ENCODE measurements at places on chromosomes 3 and 15.

DNA sequence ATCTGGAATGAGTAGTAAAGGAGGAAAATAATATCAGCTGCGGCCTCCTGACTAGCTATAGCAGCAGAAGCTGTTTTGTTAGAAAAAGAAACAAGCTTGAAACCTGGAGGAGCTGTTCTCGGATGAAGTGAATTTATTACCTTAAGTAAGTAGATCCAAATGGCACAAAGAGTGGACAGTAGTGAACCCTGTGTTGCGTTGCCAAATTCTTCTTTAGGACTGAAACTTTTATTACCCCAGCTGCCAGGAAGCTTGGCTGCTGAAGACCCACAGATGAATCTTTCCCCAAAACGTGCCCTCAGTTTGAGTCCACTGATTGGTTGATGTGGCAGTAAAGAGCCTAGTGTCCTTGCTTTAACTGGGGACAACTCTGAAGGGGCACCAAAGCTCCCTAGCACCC, 366.8 kb upstream of the GBE1 start:
- DNase-seq, result no peak

DNA sequence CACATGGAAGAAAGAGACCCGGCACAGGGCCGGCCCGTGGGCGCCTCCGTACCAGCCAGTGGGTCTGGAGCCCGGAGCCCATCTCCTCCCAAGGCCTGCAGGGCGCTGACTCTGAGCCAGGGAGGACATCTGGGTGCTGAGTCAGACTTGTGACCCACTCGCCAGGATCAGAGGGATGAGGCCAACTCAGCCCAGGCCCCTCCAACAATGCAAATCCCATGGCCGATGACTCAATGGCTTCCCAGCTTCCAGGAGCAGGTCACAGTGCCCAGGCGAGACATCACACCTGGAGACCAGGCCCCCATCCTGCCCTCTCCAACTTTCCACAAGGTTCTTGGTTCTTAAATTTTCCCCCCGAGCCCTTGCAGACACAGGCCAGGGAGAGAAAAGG, 95.1 kb downstream of the LRIG1 start:
- DNase-seq, result no peak

DNA sequence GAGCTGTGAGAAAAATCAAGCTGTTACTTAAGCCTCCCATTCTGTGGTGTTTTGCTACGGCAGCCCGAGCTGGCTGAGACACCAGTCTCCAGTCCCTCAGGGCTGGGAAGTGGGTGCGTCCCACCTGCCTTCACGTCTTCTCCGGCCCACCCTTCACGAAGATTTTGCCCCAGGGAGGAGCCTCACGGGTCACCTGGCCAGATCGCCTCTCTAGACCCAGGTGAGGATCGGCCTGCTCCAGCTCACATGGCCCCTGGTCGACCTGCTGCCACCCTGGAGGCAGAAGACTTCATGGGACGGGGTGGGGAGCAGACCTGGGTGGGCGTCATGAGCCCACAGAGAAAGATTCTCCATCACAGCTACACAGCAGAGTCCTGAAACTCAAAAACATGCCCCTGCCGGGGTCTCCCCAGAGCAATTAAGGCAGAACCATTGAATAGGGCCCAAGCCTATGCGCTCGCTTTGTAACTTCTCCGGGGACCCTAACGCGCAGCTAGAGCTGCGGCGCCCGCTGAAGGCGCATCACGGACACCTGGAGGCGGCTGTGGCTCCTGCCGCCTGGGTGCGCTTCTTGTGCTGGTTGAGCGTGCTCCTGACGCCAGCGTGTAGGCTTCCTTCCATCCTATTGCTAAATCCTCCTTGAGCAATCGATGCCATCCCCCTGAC, 92.6 kb upstream of the ALDH1A3 start:
- DNase-seq, result no peak

DNA sequence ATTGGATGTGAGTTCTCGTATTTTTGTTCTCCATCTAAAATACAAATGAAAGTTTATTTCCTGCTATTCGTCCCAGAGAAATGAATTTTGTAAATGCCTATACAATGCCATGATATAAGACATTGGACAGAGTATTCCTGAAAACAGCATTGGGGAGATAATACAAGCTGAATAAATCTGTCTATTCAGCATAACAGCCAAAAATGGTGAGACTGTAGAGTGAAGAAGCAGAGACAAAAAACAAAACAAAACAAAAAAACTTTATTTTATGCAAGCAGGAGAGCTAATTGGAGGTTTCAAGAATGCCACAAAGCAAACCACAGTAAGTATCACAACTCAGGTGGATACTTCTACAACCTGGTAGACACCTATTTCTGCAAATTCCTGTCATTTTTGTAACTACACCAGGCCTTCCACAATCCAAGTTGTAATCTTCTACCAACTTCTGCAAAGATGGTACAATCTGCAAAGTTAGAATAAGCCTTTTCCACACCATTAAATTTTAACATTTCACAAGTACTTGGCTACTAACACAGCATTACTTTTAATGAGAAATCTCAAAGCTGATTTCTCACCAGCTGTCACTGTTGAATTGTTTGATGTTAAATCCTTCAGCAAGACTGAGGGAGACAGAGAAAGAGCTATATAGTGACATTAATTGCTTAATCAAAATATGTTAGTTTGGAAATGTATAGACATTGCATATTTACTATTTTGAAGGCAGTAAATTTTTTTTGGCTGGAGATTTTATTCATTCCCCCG, 163.1 kb downstream of the CLSTN2 start:
- DNase-seq, result no peak

DNA sequence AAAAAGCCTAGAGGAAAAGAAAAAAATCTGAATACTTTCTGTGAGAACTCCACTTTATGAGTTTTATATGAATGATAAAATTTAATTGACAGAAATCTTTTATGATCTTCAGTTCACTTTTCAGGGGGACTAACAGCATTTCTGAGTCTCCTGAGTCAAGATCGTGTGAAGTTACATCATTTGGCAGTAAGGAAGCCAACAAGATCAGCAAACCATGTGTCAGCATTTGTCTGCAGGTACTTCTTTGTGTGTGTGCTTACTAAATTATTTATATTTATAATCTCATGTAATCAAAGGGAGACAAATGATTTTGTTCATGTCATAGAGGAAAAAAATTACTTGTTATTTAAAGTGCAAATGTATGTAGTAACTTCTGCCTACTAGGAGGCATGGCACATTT, 217.6 kb downstream of the MBNL1 start:
- DNase-seq, result no peak

DNA sequence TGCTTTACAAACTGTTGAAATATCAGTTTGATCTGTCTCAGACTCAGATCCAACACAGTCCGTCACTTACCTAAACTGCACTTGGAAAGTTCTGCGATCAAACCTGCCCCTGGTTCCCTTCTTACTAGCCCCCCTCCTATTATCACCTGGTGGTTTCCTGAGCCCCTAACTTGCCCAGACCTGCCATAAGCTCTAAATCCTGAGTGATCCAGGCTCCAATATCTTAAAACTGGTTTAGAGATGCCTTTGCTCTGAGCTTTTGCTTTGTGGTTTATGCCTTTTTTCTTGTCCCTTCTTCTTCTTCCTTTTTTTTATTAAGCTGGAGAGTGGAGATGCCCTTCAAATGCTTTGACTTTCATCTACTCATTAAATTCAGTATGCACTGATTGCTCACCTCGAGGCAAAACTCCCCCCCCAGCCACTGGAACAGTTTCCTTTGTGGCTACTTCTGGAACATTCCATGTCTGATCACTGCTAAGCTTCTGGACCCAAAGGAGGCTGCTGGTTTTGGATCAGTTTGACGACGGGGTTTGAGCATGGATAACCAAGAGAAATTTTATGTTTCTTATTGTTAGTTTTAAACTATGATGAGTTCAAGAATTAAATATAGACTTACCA, 3.5 kb upstream of the ITGB5 start:
- DNase-seq, result no peak

DNA sequence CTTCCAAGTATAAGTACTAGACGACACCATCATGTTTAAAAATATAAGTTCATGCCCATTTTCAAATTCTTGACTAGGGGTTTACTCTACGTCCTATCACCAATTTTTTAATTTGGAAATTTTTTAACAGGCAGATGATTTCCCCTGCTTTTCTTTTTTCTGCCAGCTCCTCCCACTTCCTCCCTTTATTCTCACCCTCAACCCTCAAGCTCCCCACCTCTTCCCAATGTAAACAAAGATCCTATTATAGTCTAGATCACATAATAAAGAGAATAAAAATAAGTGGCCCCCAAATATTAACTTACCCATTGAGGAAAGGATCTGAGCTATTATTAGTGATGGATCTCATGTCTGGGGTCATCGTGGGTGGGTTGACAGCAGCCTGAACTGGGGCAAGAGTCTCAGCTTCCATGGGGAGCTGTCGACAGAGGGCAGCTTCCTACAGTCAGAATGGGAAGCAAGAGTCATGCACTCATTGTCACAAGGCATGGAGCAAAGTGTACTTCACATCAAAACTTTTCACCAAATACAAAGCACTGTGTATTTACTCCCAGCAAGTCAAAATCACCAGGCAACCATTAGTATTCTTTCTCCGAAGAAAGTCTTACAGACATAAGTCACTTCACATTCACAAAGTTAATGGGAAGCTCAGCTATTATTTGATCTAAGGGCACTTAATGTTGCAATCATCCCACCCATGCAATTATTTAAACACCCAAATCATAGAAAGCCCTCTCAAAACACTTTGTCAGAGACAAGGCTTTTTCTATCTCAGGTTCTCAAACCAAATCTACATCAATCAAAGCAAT, 53.2 kb downstream of the TM4SF4 start:
- no peak for DNase-seq

GRCh38 chr3:14329842-14330241, 72.6 kb upstream of the SLC6A6 start:
- no peak for DNase-seq

DNA sequence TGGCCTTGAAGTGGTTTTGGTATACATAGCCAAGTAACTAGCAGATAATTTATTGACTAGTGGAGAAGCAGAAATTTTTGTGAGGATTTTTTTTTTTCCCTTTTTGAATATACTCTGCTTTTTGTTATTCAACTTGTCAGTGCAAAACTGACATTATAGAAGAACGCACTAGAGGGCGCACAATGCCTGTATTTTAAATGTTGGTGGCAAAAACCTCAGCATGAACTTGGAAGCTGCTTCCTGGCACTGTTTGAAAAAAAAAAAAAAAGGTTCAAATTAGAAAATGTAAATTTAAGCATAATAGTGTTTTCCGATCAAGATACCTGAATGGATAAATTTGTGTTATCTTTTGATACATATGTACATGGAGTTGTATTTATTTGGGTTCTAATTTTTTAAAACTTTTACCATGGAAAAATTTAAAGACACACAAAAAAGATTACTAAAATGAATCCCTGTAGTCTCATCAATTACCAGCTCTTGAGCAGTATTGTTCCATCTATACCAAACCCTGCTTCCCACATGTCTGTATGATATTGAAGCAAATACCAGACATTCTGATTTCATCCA, 56.0 kb downstream of the SLC25A26 start:
- DNase-seq, result peak; percentile 42

DNA sequence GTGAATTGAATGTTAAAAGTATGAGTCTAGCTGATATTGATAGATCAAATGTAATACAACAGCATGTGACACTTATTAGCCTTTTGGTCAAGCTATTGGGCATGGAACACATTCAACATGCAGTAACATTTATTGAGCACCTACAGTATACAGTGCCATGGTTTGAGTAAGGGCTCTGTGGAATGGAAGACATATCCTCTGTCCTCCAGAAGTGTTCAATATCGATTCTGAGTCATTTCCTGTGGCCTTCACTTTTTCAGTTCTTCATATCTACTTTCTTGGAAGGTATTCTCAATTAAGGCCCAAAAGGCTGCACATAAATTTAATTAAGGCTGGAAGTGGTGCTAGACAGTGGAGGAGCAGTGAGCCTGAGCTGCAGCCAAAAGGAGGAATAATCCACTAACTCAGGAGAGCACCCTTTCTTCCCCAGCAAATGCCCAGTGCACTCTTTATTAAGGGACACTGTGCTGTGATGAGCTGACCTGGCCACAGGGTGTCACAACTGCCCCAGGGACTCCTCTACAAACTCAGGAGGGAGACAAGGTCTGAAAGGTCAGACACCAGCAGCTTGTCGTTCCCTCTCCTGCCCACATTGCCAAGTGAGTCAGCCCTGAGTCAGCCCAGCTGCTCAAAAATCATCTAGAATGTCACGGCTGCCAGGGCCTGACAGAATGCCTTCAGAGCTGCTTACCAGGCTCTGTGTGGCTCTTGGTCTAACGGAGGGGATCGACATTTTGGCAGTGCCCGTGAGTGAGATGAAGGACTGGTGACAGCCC, 544.8 kb downstream of the AGBL1 start:
- DNase-seq, result peak; percentile 91

GRCh38 chr3:174097686-174098085, 700.1 kb downstream of the NLGN1 start:
- DNase-seq, result no peak

- no peak for DNase-seq
Measured at GRCh38 chr15:94083467-94084052, 147.8 kb upstream of the MCTP2 start.

- no peak for DNase-seq
Measured at GRCh38 chr15:45401665-45402161, 23.4 kb upstream of the GATM start.
